ENCODE measurements at places on chromosomes 6 and 20.

GRCh38 chr6:165900970-165901369 lies 237.9 kb upstream of the PDE10A start:
- no peak for DNase-seq

- no peak for DNase-seq
Observed at GRCh38 chr20:43849496-43850186, 65.0 kb upstream of the TOX2 start.

GRCh38 chr20:35171753-35172433 lies at the start of gene PROCR:
Gene PROCR (plus strand): TSS chr20:35172072. CDS start chr20:35172155, 83 bp downstream.
- DNase-seq, result no peak

- no peak for DNase-seq
Observed at GRCh38 chr20:44938637-44939036, 21.6 kb downstream of the TOMM34 start.

- no peak for DNase-seq
Observed at GRCh38 chr6:11956781-11957180, 55.3 kb upstream of the HIVEP1 start.

DNA sequence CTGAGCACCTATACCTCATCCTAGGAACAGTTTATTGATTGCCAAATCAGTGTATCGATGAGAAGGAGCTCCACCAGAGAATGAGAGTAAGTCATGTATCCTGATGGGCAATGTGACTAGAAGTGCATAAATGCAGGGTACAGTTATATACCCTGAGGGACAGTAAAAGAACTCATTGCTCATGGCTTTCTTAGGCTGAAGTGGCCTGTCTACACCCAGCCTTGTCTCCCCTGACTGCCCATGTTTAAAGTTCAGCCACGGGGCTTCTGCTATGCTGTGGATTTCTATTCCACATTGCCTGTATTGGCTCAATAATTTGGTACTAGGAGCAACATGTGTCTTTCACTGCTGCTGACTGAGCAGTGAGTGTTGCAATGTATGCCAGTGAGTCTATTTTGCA lies 400.4 kb upstream of the IMPG1 start:
- DNase-seq, result no peak

- no peak for DNase-seq
Observed at GRCh38 chr6:45378334-45378926, 696 bp upstream of the SUPT3H start.

DNA sequence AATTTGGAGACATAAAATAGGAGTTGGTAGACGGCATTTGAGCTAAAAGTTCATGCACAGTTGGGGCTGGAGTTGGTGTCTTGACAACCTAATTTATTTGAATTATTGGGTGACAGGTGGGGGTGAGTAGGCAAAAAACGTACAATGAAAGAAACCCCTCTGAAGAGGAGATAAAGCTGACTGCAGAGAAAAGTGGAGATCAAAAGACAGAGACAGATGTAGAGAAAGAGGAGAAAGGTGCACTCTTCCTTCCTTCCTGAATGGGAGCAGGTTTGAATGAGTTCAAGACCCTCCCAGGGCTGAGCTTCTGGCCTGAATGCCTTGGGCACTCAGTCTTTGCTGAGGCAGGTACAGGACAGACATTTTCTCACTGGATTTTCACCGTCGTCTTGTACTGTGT lies 284.3 kb downstream of the DHX35 start:
- DNase-seq, result no peak

- no peak for DNase-seq
Observed at GRCh38 chr20:11296221-11296620, 621.5 kb upstream of the BTBD3 start.

DNA sequence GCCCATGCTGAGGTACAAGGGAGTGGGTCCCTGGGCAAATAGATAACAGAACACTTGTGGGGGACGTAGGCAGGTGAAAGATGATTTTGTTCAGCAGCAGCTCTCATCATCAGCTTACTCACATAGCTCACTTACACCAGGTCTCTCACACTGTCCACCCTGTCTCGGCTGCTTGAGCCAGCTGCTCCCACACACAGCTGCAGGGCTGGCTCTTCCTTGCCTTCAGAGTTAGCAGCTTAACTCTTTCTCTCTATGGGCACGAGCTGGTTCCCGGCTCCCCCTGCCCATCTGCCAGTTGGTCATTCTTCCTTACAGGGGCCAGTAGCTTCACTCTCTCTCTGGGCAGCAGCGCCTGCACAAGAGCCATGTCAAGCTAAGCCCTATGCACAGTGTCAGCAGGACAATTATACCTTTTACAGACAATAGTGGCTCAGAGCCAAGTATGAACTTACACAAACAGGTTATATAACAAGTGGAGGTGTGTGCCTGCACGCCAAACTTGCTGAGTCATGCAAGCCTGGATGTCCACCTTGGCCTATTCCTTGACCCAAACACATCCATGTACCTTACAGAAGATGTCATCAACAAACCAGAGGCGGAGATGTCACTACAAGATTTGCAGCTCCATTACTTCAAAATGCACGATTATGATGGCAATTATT lies 18.7 kb downstream of the ZNF391 start:
- no peak for DNase-seq

DNA sequence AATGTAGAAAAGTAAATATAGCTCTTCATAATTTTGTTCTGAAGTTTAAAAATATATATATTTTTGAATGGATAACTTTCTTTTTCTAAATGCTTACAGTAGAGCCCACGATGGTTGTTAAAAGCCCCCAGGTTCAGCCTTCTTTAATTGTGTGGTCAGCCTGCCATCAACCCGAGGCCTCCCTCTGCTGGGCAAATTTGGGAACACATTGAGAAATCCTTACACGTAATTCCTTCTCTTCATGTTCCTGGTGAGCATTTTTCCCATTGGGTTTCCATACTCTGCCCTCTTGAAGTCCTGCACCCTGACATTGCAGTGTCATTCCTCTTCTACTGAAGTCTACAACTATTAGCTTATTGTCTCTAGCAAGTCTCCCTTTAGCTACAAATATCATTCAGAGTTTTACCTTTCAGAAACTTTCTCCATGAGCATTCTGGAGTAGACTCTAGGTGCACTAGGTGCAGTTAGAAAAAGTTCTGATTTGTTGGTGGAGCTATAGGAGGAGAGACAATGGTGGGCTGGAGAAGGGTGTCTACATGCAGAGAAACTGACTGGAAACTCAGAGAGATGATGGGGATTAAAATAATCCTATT lies 40.6 kb downstream of the TRIM38 start:
- peak; percentile 37 for DNase-seq

- no peak for DNase-seq
Observed at GRCh38 chr6:4620284-4621151, 155.7 kb upstream of the CDYL start.

DNA sequence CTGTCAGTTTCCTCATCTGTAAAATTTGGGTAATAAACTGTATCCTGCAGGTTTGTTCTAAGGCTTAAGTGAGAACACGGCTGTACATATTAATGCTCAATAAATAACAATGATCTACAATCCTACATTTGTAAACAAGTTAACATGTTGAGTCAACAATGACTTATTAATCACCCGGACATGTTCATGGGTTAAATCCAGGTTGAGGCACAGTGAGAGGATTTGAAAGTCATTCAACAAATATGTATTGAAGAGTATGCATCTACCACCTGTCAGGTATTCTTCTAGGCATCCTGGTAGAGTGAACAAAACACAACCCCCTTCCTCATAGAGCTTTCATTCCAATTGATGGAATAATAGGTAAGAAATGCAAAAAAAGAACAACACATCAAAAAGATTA lies 554.7 kb upstream of the SLC35B3 start:
- DNase-seq, result no peak

DNA sequence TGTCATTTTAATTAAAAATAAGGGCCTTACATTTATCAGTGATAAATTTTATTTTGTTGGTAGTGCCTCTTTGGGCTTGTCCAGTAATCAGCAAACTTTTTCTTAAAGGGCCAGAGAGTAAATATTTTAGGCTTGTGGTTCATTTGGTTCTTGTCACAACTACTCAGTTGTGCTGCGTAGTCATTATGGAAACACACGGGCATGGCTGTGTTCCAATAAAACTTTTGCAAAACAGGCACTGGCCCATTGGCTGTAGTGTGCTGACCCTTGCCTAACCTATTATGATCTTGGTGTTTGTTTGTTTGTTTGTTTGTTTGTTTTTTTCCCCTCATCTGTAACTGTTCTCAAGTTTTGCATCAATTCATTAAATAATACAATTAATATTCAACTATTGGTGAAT lies 19.4 kb downstream of the TBPL1 start:
- DNase-seq, result no peak

DNA sequence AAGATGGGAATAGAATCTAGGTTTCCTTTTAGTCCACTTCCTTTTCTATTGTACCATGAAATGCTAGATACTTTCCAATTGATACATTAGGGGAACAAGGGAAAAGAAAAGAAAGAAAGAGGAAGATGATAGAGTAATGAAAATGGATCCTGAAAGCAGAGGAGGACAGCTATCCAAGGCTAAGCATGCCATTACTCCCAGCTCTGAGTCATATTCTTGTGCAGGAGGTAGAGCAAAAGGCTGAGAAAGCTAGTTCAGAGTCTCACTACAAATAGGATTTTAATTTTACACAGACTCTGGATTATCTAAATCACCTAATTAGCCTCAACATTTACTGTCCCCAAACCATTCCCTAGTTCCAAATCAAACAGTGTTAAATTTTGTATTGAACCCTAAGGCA lies 23.6 kb downstream of the RWDD2A start:
- no peak for DNase-seq

DNA sequence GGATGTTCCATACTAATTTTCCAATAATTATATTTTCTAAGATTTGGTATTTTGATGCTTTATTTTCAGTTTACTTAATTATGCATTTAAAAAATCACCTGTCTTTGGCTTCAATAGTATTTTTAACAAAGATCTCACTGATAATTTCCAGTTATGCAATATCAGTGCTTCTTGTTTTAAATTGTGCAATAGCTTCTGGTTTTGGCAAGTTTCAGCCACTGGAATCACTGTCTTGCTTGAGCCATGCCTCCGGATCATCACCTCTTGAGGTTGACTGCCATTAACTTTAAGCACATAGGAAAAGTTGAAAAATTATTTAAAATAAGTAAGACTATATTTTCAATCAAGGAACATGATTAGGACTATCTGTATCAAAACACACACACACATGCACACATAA lies 1242.1 kb downstream of the HACE1 start:
- DNase-seq, result no peak
